ENCODE measurements at places on chromosomes 3 and 15.

DNA sequence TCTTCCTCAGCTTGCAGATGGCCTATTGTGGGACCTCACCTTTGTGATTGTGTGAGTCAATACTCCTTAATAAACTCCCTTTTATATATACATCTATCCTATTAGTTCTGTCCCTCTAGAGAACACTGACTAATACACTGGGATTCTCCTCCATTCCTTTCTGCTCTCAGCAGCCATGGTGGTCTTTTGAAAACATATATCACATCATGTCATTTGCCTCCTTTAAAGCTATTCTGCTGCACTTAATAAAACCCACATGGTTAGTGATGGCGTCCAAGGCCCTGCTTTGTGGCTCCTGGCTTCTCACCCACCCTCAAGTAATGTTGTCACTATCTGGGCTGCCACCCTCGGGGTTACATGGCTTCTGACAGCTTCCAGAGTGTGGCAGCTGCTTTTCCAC is 169.5 kb downstream of the CADPS start:
- no peak for DNase-seq

DNA sequence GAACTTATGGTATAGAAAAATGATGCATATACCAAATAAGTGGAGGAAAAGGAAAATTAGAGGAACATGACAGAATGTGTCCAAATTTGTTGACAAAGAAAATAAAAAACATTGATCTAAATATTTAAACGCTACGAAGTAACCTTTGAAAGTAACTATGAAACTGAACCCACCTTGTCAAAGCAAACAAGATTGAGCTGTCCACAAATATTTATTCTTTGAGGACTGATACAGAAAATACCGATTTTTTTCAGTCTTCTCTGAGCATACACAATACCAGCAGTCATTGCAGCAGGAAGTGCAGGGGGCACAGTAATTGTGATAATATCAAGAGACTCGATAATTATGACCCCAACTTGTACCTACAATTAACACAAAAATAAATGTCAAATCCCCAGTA is 40.0 kb downstream of the ATP13A3 start:
- DNase-seq: no peak

DNA sequence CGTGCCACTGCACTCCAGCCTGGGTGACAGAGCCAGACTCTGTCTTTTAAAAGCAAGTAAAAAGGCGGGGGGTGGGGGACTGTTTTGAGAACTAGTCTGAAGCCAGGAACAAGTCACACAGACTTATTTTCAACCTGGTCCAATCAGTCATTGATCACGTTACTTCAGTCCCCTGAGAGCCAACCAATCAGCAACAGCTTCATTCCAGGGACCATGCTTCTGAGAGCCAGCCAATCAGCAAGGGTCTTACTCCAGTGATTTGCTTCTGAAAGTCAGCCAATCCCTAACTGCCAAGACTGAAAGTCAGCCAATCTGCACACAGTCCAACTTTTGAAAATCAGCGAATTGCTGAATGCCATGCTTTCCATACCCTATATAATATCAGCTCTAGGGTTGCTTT is 48.6 kb upstream of the C15orf39 start:
- DNase-seq: no peak

GRCh38 chr3:190575437-190576185 is 61.7 kb downstream of the IL1RAP start:
- DNase-seq: no peak

- DNase-seq: no peak
Measured at GRCh38 chr3:11494131-11494916, 149.4 kb downstream of the VGLL4 start.

GRCh38 chr3:71128961-71129360 is 454.6 kb downstream of the FOXP1 start:
- DNase-seq: no peak

GRCh38 chr3:46419816-46420215 is 12.8 kb downstream of the CCRL2 start:
- no peak for DNase-seq

- DNase-seq: no peak
Measured at GRCh38 chr3:152026033-152026556, 152.7 kb downstream of the SUCNR1 start.

GRCh38 chr3:123002100-123002748 is 25.3 kb downstream of the SEMA5B start:
- no peak for DNase-seq

- no peak for DNase-seq
Measured at GRCh38 chr3:53941950-53942349, 50.3 kb upstream of the SELENOK start.

All from activated CD4-positive, CD25-positive, alpha-beta regulatory T cell treated with anti-CD3 and anti-CD28 coated beads, Interleukin-2, amount 50 U/mL, for 72 hours (primary cell).